ENCODE measurements at places on chromosomes 5 and 9.

DNA sequence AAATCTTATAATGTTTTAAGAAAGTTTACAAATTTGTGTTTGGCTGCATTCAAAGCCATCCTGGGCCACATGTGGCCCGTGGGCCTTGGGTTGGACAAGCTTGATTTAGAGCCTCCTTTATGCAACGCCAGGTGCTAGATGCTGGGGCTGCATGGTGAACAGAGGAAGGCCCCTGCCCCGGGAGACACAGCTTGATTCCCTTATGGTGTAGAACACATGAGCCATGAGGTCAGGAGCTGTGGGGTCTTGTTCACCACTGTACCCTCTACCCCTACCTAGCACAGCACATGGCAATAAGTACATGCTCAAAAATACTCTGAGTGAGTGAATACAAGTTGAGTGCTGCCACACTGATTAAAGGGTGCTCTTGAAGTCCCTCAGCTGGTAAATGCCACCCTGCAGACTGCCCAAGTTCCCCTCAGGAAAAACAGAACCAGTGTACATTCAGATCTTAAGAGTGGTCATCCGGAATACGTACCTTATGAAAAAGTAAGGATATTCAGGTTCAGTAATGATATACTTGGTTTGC, 71.9 kb downstream of the ARRDC3 start:
- no peak for DNase-seq

- peak; percentile 48 for DNase-seq
These were observed 118.0 kb upstream of the OTULINL start for GRCh38 chr5:14463629-14464028.

DNA sequence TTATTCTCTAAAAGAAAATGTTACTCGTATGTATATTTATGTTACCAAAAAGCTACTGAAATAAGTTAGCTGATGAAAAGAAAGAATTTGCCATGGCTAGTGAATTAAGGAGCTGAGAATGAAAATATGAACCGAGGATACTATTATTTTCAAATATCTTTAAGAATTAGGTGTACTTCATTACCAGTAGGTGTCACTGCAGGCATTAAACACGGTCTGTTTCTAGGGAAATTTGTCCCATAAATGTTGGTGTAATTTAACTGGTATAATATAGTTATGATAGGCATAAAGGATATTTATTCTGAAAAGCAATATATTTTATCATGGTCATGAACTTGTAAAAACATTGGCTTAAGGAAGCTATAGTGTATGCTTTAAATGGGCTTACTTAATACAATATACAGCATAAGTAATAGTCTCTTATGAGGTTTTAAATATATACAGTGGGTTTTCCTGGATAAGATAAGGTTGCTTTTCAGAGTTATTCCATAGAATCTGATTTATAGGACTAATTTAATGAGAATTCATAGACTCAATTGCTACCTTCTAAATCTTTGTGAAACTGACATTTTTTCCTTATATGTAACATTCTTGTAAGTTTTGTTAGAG, 72.4 kb upstream of the MPDZ start:
- peak; percentile 10 for DNase-seq

DNA sequence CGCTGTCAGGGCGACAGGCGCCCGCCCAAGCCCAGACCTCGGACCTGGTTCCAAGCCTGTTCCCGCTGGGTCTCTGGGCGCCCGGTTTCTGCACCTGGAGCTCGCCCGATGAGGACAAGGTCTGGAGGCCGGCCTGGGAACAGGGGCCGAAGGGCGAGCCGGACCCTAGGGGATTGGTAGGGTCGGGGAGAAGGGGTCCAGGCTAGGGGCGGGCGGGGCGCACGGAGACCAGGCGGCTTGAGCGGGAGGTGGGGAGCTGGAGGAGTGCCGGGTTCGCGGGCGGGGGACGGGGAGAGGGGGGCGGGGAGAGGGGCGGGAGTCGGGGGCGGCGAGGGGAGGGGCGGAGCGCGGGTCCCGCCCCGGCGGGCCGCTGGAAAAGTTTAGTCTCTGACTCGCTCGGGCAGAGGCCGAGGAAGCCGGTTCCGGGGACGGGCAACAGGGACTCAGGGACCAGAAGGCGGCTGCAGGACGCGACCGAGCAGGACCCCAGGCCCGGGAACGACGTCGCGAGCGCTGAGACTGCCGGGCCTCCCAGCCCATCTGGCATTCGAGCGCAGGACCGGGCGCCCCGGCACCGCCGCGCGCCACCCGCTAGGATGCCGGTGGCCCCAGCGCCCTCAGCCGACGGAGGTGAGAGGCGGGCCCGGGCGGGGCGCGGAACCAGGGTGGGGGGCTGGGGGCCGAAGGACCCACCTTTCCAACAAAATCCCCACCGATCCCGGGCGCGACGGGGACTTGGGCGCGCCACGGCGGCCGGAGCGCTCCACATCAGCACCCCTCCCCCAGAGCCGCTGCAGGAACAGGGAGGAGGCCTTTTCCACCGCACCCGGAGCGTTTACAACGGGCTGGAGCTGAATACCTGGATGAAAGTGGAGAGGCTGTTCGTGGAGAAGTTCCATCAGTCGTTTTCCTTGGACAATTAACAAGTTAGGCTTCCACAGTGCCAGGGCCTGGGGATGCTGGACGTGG, at the start of gene S1PR3:
Gene S1PR3 (plus strand): TSS at position 403 of the 969 bp plus-strand sequence. CDS start 9,733 bp downstream, outside the sequence.
- peak; percentile 85 for DNase-seq

DNA sequence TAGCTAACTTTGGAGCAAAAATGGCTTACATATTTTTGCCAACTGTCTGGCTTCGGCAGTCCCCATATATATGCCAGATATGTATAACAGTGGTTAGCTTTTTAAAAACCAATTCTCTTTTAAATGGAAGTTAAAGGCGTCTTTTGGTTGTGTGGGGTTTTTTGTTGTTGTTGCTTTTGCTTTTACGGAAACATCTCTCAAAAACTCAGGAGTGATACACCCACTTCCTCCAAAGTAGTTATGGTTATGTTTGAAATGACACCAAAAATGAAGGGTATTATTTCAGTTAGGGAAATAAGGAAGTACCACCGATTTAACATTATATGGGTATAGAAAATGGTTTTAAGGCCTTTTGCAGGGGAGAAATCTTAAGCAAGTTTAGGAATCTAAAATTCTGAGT, 2.3 kb downstream of the CNOT8 start:
- DNase-seq = no peak

- no peak for DNase-seq
These were observed 122.9 kb downstream of the OXCT1 start for GRCh38 chr5:41747301-41747700.

DNA sequence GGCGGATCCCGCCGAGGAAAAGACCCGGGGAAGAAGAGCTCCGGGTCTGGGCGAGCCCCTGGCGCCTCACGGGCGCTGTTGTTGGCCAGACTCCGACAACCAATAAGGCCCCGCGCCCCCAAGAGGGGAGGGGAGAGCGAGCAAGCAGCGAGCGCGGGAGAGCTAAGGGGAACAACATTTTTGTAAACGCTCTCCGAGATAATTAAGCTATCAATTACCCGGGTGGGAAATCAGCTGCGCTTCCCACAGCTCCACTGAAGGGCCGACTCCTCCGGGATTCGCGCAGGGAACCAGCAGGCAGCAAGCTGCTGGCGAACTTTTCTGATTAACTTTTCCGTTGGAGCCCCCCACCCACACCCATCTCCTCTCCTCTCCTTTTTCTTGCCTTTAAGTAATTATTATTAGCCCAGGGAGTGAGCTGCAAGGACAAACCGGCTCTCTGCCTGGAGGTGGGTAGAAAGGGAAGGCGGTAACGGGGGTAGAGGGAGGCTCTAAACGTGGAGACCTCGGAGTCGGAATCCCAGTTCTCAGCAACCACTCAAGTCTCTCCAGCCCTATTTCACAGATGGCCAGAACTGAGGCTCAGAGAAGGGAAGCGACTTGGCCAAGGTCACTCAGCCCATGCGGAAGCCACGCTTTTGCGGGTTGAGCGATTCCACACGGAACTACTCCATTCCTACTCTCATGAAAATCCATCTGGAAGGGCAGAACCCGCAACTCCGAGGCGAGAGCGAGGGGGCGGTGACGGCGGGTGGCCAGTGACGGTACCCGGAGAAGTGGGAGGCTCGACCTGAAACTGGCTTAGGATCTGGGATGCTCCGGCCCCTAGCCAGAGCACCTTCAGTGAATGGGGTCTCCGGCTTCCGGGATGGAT, 1.3 kb downstream of the ASTN2 start:
- DNase-seq = peak; percentile 12

DNA sequence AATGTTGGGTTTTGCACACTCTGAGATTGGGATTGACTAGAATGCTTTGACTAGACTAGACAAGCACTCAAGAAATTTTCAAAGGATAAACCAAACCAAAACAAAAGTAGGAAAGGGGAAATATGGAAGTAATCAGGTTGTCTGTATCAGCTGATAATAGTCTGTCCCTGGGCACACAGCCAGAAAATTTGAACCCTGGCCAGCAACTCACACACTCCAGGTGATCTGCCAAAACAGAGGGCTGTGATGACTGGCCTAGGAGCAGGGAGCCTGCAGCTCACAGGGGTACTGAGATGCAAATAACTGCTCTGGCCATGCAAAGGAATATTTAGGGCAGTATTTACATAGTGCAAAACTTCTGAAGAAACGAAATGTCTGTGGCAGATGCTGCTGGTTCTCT, 112.3 kb upstream of the SMIM23 start:
- DNase-seq = no peak

DNA sequence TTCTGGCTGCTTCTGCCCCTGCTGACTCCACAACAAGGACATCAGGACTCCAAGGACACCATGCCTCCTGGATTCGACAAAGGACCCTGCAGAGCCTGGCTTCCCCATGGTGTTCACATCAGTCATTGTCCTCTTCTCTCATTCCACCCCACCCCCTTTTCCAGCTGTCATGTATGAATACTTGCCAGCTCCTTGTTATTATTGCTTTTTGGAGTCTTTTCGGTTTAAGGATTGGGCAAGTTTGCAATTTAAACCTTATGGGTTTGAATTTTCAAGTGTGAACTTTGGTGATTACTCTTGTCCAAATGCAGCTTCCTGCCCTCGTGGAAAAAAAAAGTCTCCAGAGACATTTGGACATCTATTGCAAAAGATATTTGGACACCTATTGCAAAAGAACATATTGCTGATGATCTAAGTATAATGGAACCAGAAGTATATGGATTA, 14.2 kb upstream of the LVRN start:
- no peak for DNase-seq

DNA sequence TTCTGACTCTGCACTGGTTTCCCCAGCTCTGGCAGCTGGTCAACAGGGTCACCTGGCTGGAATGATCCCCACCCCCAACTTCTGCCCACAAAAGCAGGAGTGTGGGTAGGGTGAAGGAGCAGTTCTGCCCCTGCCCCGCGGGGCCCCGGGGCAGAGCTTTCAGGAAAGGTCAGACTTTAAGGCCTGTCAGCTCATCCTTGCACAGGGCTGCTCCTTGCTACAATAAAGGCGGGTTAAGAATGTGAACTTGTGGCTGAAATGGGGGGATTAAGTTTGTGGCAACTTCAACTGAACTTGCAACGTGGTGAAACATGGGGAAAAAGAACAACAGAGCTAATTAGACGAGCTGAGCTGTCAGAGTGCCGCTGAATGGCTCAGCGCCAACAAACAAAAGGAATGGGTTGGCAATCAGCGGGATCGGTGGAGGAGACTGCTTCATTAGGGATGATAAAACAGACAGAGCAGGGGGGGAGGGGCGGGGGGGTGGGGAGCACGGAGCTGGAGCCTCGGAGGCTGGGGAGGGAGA, 50.8 kb downstream of the CRB2 start:
- DNase-seq = no peak

Data from AG08396 (cell line).